ENCODE measurements at places on chromosomes 2 and 18.

DNA sequence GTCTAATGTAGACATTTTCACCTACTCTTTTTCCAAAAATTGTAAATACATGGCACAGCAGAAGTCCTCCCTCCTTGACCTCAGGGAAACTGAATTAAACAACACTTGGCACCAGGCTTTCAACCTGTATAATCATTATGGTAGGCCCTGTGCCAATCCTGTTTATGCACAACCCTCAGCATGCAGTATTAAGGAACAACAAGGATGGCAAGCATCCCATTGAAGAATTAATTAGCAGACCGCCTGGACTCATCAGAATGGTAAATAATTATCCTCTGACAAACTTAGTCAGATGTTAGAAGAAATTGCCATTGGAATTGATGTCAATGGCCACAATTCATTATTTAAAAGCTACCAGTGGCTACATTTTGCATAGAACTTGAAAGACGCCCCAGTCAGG, 66.3 kb upstream of the GALNT5 start:
- no peak for DNase-seq

- DNase-seq = no peak
Measured at GRCh38 chr2:12928197-12928774, 211.6 kb downstream of the TRIB2 start.

DNA sequence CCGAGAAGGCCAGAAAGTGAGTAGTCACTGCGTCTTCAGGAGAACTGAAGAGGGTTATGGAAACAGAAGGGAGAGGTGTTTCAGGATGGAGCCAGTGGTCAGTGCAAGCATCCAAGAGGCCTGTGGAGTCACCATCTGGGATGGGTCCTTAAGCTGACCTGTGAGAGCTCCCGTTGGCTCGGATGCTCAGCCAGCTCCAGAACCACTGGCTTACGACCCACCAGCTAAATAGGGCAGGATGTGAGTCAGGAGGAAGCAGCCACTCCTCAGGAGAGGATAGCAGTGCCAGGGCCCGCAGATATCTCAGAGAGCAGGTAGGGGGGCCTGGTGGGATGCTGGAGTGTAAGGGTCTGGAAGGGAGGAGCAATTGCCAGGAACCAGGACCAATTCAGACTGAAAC, 63.1 kb upstream of the B3GNT7 start:
- no peak for DNase-seq

- no peak for DNase-seq
Measured at GRCh38 chr18:8036551-8036950, 469.4 kb downstream of the PTPRM start.

DNA sequence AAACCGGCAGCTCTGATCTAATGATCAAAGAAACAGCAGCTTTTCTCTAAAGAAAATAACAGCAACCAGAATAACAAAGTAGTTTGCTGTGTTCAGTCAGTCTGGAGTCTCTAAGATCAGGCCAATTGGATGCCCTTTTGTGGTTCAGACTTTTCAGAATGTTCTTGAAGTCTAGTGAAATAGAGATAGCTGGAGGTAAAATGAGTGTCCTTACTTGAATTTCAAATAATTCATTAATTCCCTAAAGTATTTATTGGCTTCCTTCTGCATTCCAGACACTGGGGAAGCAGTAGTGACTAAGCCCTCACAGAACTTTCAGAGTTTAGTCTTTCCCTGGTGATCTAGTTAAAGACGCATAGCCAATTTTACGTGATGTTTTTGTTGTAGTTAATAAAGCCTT, 58.7 kb downstream of the C18orf54 start:
- DNase-seq = no peak

DNA sequence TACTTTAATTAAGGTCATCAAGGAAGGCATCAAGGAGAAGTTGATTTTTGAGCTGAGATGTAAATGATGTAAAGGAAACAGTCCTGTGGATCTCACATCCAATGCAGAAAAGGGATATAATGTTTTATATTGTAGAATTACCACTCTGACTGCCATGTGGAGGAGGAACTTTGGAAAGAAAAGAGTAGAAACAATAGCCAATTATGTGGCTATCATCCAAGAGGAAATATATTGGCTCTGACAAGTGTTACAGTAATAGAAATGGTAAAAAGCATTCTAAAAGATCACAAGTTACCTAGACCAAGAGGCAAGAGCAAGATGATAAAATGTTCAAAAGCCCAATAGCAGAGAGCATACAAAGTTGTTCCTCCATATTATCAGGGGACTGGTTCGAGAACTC, 26.8 kb downstream of the BARD1 start:
- DNase-seq = no peak

GRCh38 chr2:191202881-191203397, 42.3 kb upstream of the MYO1B start:
- DNase-seq = no peak

GRCh38 chr2:26784570-26785234, 1.2 kb upstream of the CENPA start:
- no peak for DNase-seq

DNA sequence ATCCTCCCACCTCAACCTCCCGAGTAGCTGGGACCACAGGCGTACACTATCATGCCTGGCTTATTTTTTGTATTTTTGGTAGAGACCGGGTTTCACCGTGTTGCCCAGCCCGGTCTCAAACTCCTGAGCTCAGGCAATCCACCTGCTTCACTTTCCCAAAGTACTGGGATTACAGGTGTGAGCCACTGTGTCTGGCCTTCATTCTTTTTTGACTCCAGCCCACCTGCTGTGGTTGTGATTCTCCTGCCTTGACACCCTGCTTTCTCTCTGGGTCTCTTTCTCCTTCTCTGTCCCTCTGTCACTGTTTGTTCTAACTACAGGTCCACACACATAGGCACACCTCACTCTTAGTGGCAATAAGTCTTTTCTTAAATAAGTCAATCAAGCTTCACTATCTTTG, 85.3 kb downstream of the FTCDNL1 start:
- DNase-seq = no peak

- DNase-seq = no peak
Measured at GRCh38 chr2:223459328-223459939, 142.7 kb downstream of the SCG2 start.

DNA sequence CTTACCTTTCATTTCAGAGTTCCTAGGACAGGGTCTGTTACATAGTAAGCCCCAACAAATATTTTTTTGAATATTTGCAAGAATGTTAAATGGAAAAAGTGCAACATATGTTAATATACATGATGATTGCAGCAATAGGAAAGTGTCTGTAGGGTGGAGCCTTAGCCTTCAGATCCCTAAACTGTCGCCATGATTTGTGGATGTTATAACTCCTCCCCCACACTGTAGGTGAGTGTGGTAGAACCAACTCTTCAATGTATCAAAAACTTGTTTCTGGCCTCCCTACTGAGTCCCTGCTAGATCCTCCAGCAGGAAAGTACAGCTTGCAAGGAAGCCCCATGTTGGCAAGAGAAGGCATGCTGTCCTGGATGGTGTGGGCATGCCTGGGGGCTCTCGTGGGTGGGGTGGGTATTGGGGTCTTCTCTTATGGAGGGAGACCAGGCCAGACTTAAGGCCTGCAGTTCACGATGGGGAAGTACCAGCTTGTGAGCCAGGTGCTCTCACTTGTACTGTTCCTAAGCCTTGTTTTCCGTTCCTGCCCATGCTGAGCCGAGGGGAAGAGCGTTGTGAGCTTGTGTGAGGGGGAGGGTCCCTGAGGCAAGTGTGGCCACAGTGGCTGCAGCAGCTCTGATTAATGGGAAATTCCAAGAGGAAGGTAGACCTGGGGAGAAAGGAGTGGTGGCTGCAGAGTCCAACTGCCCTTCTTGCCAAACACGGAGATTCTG, 11.4 kb downstream of the FHOD3 start:
- DNase-seq = no peak

GRCh38 chr2:64035072-64035942, 16.1 kb upstream of the VPS54 start:
- peak; percentile 17 for DNase-seq

GRCh38 chr2:28974252-28974651, 6.8 kb upstream of the TOGARAM2 start:
- no peak for DNase-seq

- no peak for DNase-seq
Measured at GRCh38 chr2:130378898-130379214, 23.0 kb downstream of the PTPN18 start.

- DNase-seq = no peak
Measured at GRCh38 chr18:63197246-63197869, 122.2 kb downstream of the BCL2 start.

GRCh38 chr2:105654474-105655004, 90.2 kb upstream of the NCK2 start:
- no peak for DNase-seq

GRCh38 chr2:220134756-220135534, 507.5 kb downstream of the SLC4A3 start:
- DNase-seq = no peak

- no peak for DNase-seq
Measured at GRCh38 chr18:79504034-79504433, 108.3 kb downstream of the NFATC1 start.

DNA sequence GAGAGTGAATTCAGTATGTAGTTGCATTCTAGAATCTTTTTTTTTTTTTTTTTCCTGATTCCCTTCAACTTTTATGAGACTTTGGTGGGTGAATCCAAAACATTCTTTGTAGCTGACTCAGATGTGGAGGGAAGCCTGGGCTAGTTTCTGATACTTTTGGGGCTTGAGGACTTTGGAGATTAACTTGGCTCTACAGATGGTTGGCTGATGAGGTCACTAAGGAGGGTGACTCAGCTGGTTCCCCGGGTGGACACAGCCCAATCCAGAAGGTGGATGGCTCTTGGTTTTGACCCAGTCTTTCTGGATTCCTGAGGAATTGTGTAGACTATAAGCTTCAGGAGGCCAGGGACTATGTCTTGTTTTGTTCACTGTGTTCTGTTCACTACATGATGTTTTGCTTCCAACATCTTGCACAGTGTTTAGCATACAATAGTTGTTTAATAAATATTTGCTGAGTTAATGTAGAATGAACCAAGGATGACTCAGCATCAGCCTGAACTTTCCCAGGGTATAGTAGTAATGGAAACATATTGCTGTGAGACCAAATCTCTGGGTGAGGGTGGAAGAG, 30.5 kb downstream of the LAMA3 start:
- DNase-seq = no peak

DNA sequence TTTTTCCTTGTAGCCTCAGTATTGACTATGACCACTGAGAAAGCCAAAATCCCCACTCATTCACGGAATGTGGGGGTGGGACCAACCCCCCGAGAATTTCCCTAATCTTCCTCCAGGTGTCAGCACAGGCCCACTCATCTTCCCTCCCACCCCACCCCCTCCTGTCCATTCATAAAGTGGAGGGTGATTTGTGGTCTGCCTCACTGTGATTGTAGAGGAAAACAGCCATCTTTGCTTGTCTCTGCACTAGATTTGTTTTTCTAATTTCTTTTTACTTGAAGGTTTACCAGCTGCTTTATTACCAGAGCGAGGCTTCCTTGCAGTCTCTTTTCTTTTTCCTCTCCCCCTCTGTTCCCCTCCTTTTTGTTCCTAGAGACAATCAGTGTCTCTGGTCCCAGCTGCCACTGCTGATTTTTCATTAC, 171.8 kb downstream of the ICOS start:
- DNase-seq = peak; percentile 41

GRCh38 chr2:218015586-218016521, 13.1 kb upstream of the TNS1 start:
- no peak for DNase-seq

DNA sequence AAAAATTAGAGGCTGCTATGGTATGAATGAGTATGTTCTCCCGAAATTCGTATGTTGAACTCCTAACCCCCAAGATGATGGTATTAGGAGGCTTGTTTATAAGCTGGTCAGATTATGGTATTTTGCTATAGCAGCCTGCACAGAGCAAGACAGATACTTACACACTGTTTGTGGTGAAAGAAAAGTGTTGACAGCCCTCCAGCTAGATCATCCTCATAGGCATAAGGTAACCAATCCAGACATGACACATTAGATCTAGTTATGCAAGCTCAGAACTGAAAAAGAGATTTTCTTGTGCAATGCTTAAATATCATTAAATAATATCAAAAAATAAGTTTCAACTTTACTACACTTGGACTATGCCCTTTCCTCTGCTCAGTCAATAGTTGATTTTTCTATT, 107.1 kb downstream of the ABCA12 start:
- no peak for DNase-seq

- DNase-seq = no peak
Measured at GRCh38 chr2:75709297-75709696, 1.4 kb downstream of the GCFC2 start.

DNA sequence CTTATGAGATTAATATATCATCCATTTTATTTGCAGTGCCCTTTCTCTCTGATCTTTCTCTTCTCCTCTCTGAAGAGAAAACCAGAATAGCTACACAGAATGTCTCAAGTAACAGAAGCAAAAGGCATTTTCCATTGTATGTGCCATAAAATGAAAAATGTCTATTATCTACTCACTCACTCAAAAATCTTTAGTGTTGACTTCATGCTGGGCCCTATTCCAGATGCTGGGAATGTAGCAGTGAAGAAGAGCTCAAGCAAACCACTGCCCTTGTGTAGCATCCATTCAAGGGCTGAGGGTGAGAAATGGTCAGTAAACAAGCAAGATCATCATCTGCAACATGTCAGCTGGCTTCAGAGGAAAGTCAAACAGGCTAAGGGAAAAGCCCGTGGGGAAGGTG, 427.7 kb downstream of the METTL4 start:
- no peak for DNase-seq

DNA sequence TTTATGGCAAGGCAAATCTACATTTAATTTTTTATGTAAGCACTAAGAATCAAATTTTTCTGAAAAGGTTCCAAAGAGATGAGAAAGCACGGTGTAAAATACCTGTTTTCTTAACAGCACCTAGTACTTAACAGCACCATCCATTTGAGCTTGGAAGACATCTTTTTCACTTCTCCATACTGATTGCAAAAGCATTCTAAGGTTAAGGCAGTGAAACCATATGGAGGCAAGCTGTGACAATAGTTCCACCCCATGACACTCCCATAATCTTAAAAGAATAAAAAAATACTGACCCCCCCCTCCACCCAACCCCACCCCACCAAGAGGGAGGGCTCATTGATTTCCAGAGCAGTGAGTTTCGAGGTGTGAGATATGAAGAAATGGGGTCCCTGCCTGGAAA, 60.6 kb downstream of the ZCCHC2 start:
- DNase-seq = no peak

GRCh38 chr2:122070241-122070731, 314.8 kb downstream of the TSN start:
- no peak for DNase-seq

DNA sequence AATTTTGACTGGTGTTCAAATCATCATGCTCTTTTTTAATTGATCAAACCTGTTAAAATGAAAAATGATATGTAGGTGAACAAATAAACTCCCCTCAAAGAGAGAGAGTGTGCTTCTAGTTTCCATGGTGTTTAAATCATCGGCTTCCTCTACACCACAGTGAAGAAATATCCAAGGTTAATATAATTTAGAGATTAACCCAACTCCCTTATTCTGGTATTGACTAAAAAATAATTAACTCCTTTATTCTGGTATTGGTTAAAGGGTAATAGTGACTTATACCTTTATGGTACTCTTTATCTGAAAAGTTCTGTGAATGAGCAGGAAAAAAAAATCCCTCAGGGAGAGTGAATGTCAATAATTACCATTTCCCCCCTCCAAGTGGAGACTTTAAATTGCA, 93.1 kb downstream of the SPATS2L start:
- DNase-seq = no peak
